ENCODE measurements at places on chromosomes 3 and 15. TPM values are rescaled to one million over a fixed set of nuclear protein-coding genes. Genes with fewer than 3 reads are reported as not detected.

The NTRK3 gene
- total RNA-seq: 0.67 TPM

The SLC27A2 gene
- 0.75 TPM for total RNA-seq

The CASR gene
- total RNA-seq: 0.03 TPM

The CPLX3 gene
- not detected for total RNA-seq

The HIGD2B gene
- total RNA-seq: 0.39 TPM

DNA sequence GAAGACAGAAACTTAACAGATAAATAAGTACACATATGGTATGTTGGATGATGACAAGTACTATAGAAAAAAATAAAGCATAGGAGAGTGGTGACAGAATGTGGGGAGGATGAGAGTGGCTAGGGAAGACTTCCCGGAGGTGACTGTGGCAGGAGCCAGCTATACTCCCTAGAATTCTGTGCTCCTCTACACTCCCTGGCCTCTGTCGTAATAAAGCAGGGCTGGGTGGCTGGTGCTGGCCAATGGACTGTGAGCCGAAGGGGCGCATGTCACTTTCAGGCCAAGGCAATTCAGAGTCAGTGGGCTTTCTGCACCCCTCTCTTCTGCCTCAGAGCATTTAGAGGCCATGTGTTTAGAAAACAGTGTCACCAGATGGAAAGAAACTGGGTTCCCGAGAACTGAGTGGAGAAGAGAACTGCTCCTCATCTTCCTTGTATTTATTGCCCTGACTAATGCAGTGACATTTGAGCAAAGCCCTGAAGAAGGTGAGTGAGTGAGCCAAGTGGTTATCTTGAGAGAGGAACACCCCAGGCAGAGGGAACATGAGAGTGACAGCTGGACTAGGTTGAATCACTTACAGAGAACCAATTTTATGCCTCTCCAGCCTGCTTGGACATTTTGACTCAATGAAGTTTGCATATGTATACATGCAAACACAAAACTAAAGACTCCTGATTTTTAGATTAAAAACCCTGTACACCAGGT, 5.2 kb upstream of the VPS8 start:
- DNase-seq: no peak

- DNase-seq: no peak
Measured at GRCh38 chr3:124631727-124632126, 98.5 kb upstream of the UMPS start.

DNA sequence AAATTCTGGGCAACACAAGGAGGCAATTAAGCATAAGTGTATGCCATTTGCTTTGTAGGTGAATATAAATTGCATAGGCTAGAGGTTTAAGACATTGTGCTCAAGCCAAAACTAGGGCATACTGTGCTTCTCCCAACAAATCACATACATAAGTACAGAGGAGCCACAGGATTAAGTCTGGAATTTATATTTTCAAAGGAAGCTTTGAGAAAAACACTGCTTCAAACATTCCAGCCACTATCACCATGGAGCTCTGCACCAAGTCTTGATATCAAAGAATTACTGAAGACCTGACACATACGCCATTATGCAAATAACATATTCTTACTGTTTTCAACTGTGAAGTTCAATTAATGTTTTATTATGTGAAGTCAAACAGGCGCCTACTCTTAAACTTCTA, 119.4 kb upstream of the NPHP3 start:
- no peak for DNase-seq

DNA sequence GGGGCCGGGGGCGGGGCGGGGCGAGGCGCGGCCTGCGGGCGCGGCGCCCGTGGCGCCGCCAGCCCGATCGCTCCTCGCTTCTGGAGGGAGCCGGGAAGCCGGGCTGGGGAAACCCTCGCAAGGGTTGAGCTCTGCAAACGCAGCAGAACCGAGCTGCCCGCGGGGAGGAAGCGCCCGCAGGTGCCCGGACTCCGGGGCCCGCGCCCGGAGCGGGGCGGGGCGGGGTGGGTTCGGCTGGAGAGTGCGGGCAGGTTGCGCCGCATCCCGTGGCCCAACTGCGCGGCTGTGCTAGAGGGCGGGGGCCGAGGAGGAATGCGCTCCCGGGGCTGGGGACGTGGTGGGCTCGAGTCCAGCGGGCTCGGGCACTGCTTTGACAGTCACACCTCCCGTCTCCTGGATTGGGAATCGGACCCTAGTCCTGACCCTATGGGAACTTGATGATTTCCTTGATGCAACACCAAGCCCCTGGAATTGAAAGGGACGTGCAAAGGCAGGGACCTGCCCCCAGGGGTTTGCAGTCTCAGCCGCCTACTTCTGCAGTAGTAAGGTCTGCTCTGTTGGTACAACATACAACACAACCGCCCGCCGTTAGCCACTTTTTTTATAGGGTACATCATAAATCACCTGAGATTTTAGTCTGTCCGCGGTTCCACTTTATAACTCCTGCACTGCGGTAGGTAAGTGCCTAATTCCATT, 34.3 kb downstream of the ZBTB38 start:
- DNase-seq: peak; percentile 51

DNA sequence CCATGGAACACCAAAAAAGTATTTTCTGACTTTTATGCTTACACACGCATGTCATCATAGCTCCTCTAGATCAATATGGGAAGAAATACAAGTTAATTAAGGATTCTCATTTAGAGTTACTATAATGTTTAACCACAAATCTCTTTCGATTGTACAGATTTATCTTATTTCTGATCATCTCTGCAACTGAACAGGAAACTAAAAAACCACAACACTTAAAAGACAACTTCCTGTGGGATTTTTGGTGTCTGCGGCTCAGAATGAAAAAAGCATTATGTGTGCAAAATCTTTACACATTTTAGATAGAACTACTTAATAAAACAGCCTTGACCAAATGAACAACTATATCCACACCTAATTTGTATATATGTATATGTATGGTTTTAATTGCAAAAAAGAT, 3.0 kb upstream of the TJP1 start:
- DNase-seq: peak; percentile 69

- DNase-seq: no peak
Measured at GRCh38 chr15:62821384-62822131, 221.0 kb upstream of the TPM1 start.

- peak; percentile 47 for DNase-seq
Measured at GRCh38 chr3:25663347-25663868, 1.3 kb downstream of the TOP2B start.

GRCh38 chr15:97991972-97992541, 31.6 kb downstream of the ARRDC4 start:
- DNase-seq: no peak

DNA sequence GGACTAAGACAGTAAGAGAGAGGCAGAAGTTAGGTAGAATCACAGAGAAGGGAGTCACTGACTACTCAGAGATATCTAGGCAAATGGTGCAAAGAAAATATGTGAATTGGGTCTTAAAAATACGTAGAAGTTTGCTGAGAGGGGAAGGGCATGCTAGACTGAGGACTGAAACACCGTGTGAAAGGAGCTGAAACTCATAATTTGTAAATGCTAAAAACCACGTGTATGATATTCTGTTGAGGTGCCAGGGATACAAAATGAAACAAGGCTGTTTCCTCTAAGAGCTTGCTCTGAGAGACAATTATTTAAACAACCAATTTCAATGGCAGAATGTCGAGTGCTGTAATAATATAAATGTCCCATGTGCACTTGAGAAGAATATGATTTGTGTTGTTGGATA, 47.2 kb downstream of the NCK1 start:
- DNase-seq: no peak

DNA sequence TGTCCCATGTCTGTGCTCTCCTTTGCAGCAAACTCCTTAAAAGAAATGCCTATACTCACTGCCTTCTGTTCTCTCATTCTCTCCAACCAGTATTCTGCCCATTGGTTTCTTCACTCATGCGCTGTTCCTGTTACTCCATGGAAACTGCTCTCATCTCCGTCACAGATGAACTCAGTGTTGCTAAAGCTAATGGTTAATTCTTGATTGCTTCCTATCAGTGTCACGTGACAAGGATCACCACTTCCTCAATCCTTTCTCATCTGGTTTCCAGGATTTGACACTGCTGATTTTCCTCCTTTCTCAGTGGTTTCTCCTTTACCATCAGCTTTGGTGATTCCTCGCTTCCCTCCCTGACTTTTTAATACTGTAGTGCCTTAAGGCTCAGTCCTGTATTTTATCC, 2.6 kb downstream of the DPH3 start:
- DNase-seq: no peak

DNA sequence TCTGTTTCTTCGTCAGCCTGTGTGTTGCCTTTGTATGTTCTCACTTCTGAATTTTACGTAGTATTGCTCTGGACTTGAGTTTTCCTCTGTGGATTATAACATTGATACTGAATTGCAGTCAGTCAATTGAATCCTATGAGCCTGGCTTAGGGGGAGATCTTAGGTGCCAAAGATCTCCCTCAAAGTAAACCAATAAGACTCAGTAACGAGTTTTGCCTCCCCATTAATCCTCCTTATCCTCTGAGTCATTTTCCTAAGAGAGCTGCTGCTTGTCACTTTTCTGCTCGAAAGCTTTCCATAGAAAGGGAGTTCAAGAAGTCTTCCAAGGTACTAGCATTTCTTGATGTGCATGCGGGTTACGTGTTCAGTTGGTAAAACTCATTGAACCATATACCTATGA, 126.4 kb downstream of the CHDH start:
- no peak for DNase-seq

- DNase-seq: no peak
Measured at GRCh38 chr3:13289771-13290285, 130.3 kb downstream of the NUP210 start.

DNA sequence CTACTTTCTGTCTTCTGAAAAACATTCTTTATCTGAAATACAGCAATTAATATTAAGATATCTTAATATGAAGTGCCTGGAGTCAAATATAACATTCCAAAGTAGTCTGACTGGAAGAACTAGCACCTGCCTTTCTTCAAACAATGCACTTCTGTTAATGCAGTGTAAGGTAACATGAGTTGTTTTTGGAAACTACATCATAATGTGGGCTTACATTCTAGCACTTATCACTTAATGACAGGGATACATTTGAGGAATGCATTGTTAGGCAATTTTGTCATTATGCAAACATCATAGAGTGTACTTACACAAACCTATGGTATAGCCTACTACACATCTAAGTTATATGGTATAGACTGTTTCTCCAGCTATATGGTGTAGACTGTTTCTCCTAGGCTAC, 49.2 kb downstream of the SLC15A2 start:
- DNase-seq: no peak

DNA sequence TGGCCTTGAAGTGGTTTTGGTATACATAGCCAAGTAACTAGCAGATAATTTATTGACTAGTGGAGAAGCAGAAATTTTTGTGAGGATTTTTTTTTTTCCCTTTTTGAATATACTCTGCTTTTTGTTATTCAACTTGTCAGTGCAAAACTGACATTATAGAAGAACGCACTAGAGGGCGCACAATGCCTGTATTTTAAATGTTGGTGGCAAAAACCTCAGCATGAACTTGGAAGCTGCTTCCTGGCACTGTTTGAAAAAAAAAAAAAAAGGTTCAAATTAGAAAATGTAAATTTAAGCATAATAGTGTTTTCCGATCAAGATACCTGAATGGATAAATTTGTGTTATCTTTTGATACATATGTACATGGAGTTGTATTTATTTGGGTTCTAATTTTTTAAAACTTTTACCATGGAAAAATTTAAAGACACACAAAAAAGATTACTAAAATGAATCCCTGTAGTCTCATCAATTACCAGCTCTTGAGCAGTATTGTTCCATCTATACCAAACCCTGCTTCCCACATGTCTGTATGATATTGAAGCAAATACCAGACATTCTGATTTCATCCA, 56.0 kb downstream of the SLC25A26 start:
- peak; percentile 71 for DNase-seq

DNA sequence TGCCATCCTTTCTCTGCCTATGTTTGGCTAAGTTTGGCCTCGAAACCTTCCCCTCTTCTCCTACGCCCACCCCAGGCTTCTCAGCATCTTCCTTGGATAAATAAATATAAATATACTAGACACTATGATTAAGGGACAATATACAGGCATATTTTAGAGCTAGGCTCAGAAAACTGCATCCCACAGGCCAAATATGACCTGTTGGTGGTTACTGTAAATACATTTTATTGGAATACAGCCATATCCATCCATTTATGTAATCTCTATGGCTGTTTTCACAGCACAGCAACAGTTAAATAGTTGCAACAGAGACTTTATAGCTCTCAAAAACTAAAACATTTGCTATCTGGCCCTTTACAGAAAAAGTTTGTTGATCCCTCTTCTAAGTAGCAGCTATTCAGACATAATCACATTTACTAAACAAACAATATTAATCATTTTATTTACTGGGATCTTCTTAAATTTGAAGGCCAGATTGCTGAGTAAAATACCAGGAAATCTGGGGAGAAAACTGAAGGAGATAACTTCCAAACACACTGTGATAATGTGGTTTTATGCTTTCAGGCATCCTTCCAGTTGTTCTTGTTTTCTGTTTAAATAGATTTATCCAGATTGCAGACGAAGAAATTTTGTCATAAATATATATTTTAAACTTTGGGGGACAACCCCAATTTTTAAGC, 269.7 kb upstream of the THRB start:
- no peak for DNase-seq

GRCh38 chr3:183247011-183247589, 6.0 kb upstream of the B3GNT5 start:
- no peak for DNase-seq

DNA sequence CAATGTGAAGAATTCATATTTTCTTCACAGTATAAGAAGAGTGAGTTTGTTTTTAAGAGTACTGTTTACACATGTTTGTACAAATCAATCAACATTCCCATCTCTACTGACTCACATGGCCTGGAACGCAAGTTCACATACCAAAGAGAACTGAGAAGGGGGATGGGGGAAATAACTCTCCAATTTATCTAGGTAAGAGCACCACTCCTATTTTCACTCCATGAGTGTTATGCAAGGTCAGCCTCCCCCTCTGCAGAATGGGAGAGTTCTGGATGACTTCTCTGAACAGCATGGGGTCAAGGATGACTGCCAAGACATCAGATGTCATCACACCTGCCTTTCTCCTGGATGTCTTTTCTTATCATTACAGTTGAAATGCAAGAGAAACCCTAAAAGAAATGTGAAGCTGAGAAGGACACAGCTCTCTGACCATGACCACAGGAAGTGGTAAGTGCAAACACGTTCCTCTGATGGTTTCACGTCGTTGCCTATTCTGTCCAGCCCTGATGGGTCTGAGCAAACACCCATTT, 95.2 kb downstream of the SEMA6D start:
- DNase-seq: no peak

GRCh38 chr15:74133694-74134386, 3.5 kb downstream of the ISLR2 start:
- no peak for DNase-seq

GRCh38 chr15:69939513-69940440, 157.9 kb downstream of the TLE3 start:
- no peak for DNase-seq

DNA sequence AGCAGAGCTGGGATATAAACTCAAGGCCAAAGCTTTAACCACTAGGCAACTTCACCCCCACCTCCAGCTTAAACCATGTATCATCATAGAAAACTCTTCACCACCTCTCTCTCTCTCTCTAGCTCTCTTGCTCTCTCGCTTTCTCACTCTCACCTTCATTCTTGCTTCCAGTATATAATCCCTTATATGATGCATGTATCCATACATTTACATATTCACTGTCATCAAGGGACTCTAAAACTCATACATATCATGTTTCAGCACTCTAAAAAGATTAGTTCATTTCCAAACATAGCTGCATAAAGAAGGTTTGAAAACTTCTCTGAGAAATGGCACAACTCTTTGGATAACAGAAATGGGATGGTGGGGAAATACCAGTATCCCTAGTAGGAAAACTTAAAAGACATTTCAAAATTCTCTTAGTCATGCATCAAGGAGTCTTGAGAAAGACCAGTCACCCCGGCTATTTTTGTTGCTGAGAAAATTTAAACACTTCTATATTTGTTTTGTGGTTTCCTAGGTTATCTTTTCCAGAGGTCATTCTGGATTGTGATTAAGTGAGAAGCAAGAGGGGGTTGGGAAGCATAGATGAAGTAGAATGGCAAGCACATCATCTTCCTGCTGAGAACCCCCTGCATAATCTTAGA, 447.8 kb upstream of the THBS1 start:
- DNase-seq: no peak
